Activated CD4-positive, CD25-positive, alpha-beta regulatory T cell treated with anti-CD3 and anti-CD28 coated beads, Interleukin-2, amount 50 U/mL, for 16 hours (primary cell): ENCODE measurements at places on chromosomes 6 and 20.

- DNase-seq = no peak
Observed at GRCh38 chr6:81787313-81788068, 35.0 kb upstream of the TENT5A start.

DNA sequence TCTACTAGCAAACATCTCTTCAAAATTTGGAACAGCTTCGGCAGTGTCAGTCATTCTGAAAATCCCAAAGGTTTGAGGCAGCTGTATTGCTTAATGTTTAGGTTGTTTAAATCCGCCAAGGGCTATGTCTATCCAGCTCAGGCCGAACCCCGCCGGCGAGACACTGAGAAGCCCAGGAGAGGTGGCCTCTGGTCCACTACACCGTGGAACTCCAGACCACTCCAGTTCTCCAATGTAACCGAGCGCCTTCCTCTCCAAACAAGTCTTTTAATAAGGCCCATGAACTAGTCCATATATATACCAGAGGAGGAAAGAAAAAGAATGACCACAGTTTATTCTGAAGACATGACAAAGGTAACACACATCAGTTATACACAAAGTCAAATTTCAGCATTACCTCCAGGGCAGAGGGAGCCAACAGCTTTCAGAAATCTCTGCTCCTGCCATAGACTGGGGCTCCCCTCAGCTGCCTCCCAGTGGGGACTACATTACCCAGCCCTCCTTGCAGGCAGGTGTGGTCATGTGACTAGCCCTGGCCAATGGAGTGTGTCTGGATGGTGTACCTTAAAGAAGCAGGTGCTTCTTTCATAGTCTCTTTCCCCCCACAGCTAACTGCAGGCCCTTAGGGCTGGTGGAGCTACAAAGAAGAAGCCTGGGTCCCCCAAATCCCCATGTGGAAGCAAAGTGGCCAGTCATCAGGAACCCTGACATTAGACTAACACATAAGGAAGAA, at the start of gene RAMACL:
Gene RAMACL (minus strand): TSS at position 255 of the 733 bp plus-strand sequence. CDS start 201 bp downstream, at position 54.
- DNase-seq = no peak

DNA sequence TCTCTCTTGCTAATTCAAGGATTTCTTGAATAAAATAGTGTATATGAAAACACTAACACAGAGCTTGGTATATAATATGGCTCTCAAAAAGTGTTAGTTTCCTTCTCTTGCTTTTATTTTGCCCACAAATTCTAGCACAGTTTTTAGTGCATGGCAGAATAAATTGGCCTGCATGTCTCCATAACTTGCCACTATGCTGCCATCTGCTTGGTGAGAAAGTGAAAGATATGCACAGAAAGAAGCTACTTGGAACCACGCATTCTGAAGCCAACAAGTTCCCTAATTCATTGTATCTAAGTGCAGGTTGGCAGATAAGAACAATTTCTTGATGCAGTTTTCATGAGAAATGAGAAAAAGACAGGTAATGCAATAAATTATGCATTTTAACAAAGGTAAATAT, 101.2 kb downstream of the EPHA7 start:
- DNase-seq = no peak

GRCh38 chr20:2164421-2164820, 62.8 kb downstream of the STK35 start:
- no peak for DNase-seq

DNA sequence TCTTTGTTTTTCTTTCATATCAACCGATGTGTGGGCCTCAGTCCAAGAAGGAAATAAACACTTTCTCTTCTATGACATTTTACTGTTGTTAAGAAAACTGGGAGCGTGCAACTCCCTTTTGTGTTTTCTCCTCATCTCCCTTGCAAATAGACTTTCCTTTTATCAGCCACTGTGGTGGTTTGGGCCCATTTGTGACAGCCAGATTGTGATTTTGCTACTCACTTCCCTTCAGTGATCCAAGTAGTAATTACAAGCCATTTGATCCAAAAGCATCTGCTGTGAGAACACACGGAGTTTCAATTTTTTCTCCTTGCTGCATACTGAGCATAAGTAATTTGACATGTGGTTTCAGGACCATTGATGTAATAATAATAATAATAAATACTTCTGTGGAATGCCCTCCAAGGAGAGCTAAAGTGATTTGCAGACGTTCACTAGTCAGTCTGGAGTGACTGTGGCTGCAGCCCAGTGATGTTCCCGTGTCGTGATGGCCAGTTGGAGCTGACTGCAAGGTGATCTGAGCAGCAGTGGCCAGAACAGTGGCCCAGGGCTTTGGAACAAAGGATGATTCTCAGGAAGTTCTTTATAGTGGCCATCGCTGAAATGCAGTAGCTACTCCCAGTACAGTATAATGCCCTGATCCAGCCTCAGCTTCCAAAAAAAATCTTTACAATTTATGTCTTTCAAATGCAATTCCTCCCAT, 91.9 kb upstream of the CLDN20 start:
- DNase-seq = no peak

DNA sequence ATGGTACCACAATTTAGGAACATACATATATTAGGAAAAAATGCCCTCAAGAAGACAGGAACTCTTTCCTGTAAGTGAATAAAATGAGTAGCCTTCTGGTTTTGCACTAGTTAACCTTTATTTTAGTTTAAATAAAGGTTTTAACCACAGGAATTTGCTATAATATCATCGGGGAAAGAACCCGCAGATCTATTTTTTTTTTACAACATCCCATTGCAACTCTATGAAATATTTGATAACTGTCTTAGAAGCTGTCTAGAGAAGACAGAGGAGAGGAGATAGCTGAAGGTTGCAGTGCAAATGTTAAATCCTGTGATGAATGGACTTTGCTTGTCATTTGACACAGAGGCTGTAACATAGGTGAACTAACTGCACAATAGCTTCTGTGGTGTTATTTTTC, 69.5 kb downstream of the TINAG start:
- no peak for DNase-seq

DNA sequence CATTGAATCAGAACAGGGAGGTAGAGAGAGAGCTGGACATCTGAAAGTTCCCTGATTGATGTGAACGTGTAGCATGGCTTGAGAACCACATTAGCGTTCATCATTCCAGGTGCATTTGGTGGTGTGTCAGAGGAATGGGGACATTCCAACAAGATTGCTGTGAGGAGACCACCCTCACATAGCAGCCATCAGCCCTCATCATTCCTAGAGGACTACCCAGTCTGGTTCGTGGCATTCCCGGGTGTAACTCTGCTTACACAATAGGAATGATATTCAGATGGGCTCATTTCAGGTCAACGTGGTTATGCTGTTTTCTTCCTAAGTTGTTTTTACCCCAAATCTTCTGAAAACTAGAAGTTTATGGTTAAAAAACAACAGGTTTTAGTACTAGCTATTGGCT, 62.2 kb upstream of the KLHL31 start:
- no peak for DNase-seq

- no peak for DNase-seq
Observed at GRCh38 chr6:78523622-78524021, 343.7 kb upstream of the IRAK1BP1 start.

DNA sequence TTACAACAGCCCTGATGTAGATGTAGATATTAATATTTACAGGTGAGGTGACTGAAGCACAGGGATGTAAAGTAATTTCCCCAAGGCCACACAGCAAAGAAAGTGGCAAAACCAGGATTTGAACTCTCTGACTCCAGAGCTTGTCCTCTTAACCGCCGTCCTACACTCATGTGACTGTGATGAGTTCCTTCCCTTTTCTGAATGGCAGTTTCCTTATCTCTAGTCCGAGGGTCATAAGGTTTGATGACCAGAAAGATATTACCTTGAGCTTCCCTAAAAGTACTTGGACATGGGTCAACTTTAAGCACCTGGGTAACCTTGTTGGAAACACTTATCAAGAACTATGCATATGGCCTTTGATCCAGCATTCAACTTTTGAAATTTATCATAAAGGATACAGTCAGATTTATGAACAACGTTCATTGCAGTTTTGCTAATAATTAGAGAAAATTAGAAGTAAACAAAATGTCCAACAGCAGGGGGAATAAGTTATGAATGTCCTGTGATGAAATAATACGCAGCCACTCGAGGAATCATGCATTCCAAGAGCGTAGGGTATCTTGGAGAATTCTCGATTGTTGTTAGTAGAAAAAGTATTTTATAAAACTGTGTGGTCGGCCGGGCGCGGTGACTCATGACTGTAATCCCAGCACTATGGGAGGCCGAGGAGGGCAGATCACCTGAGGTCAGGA, 2.3 kb upstream of the TLDC2 start:
- DNase-seq = no peak

DNA sequence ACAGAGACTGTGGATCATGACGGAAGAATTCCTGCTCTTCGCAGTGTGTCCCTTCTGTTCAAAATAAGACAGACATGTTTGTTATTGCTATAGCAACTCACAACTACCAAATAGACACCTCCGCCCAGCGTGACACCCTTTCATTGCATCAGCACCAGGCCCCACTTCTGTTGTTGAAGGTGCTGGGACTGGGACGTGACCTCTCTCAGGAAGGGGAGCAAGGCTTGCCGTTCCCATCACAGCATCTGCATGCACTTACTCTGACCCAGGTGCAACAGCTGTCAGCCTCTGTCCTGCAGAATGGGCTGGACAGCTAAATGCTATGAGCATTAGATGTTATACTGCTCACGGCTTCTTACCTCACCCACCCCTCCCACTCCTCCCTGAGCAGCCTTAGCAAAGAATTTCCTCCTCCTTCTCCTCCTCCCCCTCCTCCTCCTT, 94.1 kb downstream of the DACT2 start:
- DNase-seq = no peak

- no peak for DNase-seq
Observed at GRCh38 chr6:134249239-134249758, 68.6 kb downstream of the SGK1 start.
